Non-pigmented ciliary epithelial cell (primary cell): ENCODE measurements at places on chromosomes 11 and 22.

DNA sequence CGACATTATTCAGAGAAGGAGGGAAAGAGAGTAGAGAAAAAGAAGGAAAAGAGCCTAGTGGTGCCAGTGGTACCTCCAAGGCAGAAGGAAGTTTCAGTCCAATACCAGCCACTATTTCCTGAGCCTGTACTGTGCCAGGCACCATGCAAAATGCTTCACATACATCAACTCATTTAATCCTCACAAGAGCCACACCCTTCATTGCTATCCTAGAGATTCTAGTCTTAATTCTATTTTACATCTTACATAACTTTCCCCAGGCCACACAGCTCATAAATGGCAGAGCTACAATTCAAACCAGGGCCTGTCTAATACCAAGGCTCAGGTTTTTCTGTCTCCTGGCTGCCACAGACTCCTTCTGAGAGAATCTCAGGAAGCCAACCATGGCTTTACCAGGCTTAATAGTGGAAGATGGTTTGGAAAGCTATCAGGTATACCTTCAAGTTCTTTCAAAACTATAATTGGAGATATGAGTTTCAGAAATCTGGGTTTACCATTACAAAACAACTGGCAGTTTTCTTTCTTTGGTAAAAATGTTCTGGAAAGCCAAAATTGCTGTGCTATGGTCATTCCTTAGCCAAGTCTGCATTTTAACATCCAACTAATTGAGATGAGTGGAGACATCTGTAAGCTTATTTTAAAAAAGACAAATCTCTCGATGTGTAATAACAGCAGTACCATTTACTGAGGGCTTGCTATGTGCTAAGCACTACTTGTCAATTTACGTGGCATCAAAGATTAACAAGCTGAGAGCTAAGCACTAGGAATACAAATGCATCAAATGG, 225.1 kb upstream of the PITPNB start:
- DNase-seq, result no peak

- DNase-seq, result no peak
Measured at GRCh38 chr22:37044634-37045625, 6.6 kb upstream of the KCTD17 start.

DNA sequence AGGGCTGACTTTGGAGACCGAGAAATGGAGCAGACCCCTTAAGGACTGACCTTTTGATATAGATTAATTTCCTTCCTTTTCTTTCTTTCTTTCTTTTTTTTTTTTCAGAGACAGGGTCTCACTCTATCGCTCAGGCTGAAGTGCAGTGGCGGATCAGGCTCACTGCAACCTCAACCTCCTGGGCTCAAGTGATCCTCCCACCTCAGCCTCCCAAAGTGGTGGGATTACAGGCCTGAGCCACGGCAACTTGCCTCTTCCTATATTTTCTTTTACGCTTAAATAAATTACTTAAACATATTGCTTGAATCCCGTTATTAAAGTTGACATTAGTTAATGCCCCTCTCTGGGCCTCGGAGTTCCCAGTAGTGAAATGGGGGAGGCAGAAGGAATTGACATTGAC, 350 bp upstream of the KCTD14 start:
- no peak for DNase-seq

DNA sequence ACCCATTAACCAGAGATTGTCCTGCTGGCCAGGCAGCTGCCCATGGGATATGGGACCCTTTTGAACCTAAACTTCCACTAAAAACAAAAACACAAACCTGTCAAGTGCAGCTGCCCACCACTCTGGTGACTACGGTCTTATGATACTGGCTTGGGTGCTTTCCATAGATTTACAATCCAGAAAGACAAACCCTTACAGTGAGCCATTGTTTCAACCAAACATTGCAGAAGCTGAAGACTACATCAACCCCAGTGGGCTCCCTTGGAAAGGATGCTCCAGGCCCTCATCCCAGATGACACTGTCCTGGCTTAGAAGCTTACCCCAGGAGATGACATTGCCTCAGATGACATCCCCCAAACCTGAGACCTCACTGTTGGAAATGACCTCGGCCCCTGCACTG, 56.9 kb upstream of the WNT11 start:
- DNase-seq, result no peak

DNA sequence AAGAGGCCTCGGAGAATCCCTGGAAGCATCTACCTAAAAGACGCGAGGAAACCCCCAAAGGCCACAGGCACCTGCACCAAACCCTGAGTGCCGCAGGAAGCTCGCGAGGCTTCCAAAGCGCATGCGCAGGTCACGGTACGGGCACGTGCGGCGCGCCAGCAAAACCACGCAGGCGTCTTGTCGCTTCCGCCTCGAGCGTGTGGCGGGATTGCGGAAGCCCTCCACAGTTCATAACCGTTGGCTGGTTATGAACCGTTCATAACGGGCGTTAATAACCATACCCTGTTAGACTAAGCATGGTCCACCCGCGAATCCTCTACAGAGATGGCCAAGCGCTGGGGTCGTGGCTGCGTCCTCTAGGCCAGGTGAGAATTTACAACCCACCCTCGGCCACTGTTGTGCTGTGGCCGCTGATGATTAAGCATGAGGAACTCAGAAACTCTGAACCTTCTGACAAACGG, 46.4 kb downstream of the MORC2 start:
- no peak for DNase-seq

- DNase-seq, result no peak
Measured at GRCh38 chr11:126518071-126518971, 162.8 kb downstream of the ST3GAL4 start.

DNA sequence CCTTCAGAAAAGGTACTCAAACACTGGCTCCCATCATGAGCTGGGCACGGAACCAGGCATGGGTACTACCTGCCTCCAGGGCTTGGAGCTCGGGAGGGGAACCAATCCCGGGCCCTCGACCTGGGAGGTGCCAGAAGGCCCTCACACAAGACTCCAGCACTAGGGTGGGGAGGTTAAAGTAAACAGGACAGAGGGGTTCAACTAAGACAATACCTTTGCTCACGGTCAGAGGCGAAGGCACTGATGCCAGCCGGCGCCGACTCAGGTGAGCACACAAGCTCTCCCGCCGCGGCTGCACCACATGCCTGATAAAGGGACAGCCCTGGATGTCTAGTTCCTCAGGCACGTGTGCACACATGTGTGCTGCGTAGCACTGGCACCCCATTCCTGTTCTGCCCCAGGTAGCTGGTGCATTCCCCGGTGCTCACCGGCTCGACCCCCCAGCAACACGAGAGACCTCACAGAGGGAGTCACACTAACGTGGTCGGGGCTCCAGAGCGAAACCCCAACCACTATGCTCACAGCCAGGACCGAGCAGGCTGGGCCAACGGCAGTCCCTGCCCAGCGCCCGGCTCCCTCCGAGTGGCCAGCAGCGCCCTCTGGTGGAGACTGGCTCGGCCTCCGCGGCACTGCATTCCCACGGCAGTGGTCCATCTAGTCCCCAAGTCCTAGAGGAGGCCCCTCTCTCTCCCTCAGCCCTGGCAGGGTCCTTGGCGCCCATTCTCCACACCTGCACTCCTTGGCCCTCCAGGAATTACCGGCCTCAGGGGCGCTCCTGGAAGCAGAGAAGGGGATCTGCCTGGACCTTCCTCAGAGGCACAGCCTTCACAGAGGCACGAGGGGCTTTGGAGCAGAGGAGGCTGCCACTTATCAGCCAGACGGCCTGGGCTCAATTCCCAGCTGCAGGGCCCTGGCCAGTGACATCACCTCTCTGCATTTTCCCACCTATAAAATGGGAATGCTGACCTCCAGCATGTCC, 28.8 kb upstream of the MOB2 start:
- no peak for DNase-seq

DNA sequence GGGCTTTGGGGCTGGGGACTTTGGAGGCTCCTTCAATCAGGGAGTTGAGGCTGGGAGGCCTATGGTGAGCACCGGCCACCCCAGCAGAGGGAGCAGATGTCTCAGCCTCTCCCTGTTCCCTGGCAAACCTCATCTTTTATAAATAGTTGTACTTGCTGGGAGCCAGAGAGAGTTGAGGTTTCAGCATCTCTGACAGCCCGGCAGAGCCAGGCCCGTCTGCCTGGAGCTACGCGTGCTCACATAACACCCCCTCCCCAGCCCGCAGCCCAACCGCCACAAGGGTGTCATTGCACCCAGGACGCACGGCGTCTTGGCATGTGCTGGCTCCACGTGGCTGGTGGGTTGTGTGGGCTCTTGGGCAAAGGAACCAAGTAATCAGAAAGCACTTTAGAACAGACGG, 127.1 kb downstream of the CHST1 start:
- no peak for DNase-seq

GRCh38 chr22:39967103-39967829, 7.1 kb downstream of the TMA7B start:
- DNase-seq, result no peak

DNA sequence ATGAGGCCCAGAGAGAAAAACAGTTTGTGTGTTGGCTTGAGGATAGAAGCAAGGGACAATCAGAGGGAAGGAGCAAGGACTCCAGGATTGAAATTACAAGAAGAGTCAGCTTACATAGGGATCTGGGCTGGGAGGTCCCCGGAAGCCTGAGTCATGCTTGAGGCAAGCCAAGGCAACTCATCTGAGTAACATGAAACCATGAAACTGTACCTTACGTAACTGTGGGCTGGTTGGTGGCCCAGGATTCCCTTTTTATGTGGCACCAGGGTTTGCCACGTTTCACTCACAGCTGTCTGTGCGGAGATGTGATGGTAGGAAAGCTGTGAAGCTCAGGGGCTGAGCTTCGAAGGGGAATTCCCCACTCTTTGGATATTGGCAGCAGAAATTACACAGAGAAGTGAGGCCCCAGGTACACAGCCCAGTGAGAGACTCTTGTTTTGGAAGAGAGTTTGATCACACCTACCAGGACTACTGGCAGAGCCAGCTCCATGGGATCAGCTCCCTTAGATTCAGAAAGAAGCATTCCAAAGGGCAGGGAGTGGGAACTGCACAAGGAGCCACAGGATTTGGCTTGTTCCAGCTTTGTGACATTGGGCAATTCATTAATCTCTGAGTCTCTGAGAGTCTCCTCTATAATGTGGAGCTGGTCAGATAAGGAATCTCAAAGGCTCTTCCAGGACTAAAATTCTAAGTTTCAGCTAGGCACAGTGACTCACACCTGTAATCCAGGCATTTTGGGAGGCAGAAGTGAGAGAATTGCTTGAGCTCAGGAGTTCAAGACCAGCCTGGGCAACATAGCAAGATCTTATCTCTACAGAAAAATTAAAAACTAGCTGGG, 7.8 kb downstream of the SLC5A1 start:
- DNase-seq, result peak; percentile 70

GRCh38 chr11:62976109-62976508, 8.7 kb downstream of the SLC22A6 start:
- no peak for DNase-seq
